ENCODE measurements at places on chromosomes 1 and 21.

- DNase-seq = peak; percentile 26
These were observed 24.9 kb upstream of the GRHL3 start for GRCh38 chr1:24294228-24294672.

GRCh38 chr1:241846862-241847539 is 1.0 kb upstream of the EXO1 start:
- DNase-seq = no peak

GRCh38 chr1:158933621-158934020 is 2.3 kb downstream of the PYHIN1 start:
- DNase-seq = no peak

- peak; percentile 51 for DNase-seq
These were observed 24.5 kb upstream of the RGS1 start for GRCh38 chr1:192550922-192551534.

DNA sequence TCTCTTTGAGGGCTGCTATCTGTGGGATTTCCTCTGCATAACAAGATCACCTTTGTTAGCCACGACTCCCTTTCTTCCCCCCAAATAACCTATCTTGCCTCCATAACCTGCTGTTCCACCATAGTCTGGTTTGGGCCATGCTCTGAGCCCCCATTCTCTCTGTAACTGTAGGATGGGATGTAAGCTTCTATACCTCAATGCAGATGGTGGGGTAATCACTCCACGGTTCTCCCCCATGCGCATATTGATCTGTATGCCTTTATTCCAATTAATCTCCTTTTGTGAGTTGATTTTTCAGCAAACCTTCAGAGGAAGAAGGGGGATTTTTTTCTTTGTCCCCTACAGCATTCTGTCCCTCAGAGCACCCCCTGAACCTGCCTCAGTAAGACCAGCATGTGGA is 170.1 kb upstream of the IRF2BP2 start:
- DNase-seq = no peak

- no peak for DNase-seq
These were observed 63.9 kb downstream of the LYST start for GRCh38 chr1:235802573-235803346.

DNA sequence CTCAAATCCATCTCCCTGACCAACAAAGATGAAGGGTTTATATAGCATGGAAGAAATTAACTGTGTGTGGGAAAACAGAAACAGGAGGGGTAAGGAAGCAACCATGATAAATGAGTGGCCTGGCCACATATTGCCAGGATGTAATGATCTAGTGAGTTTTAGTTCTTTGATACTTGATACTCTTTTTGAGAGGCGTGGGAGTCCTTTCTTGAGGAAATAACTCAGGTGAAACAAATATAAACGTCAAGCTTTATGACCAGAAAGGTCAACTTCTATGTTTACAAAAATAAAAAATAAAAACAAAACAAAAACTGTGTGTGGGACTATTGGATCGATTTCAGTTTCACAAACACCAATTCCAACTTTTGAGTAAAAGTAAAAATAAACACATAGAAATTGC is 860.8 kb upstream of the B3GALT2 start:
- no peak for DNase-seq

GRCh38 chr1:93701629-93702028 is 20.0 kb upstream of the BCAR3 start:
- DNase-seq = peak; percentile 93

GRCh38 chr1:226816576-226816975 is 53.8 kb upstream of the PSEN2 start:
- DNase-seq = peak; percentile 63

DNA sequence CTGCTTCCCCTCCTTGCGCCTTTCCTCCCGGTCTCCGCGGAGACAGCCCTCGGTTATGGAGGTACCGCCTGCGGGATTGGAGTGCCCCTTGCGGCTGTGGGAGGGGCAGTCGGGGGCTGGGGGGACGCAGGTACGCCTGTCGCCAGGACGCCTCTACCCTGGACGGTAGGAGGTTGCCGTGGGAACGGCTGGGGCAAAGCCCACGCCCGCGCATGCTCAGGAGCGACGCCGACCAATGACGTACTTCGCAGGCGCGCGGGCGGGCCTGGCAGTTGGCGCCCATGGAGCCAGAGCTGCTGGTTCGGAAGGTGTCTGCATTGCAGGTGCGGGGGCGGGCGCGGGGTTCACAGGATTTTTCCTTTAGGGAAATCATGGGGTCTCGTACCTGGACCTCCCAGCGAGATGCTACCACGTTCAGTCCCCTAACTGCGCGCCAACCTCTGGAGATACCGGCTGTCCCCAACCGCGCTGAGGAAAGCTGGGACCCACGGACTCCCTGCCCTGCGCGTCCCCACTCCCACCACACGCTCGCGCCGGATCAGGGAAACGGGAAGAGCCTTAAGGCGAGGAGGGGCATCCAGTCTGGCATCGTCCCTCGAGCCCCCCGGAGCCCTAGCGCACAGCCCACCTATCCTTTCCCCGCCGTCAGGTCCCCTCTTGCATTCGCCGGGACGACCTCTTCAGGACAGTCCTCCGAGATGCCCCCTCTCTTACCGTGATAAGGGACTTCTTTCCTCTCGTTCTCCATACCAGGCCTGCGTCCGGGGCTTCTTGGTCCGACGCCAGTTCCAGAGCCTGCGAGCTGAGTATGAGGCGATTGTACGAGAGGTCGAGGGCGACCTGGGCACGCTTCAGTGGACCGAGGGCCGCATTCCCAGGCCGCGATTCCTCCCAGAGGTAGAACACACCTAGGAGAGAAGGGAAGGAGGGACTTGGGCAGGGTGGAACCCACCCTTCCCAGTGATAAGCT is at the start of gene IQCC:
Gene IQCC, plus strand, starts transcription at position 271 of the 970 bp plus-strand sequence. Its CDS starts 11 bp downstream, at position 282.
- DNase-seq = peak; percentile 68

DNA sequence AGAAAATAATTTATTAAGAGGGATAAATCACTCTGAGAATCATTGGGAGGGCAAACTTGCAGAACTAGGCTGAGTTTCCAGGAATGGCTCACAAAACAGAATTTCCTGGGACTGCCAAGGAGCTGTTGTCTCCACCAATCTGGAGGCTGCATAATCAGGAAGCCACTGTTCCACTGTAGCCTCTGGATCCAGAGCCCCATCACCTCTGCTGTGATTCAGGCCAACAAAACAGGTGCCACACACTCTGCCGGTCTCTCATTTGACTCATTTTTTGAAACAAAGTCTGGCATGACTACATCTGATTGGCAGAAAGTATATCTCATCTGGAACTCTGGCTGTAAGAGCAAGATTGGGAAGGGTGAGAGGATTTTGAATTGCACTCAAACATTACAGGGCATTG is 178.9 kb upstream of the C1orf105 start:
- DNase-seq = no peak

DNA sequence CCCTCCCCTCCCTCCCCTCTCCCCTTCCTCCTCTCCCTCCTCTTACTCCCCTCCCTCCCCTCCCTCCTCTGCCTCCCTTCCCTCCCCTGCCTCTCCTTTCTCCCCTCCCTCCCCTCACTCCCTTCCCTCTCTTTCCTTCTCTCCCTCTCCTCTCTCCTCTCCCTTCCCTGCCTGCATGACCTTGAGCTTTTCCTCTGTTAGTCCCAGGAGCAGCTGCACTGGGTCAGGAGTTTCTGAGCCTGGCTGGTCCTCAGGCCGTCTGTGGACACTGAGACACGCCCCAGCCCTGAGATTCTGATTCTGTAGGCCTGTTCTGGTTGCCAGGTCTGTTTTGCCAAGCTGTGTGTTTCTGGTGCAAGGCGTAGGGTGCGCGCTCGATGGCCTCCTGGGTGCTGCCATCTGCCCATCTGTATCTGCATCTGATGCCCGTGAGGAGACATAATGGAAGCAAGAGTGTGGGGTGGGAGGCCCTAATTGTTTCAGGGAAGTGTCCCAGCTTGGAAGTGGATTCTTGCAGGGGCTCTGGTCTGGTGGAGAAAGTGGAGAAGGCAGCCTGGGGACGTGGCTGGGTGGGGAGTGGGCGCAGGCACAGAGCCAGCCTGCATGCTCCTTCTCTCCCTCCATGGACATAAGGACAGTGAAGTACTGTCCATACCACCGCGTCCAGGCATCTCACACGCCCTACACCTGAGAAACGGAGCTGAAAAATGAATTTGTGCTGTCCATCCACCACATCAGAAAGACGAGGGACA is 97.2 kb downstream of the WDR4 start:
- no peak for DNase-seq

DNA sequence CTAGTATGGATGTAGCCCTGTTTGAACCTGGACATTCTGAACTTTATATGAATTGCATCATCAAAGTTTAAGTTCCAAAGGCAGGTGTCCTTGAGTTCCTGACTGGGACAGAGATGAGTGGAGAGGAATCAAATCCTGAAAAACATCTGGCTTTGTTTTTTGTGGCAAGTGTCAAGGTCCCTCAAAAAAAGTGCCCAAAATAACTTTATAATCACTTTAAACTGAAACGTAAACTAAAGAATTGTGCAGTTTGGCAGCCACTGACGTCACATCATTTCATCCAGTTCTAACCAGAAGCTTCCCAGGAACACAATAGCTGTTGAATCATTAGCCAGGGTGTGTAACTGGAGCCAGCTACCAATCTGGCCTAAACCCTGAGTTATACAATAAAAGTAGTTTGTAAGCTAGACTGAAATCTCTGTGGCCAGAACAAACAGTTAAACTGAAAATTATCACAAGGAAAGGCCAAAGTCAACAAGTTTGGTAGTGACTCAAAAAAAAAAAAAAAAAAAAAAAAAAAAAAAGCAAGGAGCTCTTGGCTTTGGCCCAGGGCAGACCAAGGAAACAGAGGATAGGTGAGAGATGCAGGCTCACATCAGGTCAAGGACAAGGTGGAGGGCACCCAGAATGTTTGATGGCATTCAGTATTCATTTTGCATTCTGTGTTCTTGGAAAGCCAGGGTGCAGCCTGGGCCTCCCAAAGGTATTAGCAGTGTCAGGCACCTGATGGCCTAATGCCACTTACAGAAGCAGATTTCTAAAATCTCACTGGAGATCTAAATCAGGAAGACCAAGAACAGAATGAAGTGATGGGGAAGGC is 74.3 kb downstream of the TNFSF18 start:
- no peak for DNase-seq

Measured in kidney capillary endothelial cell (primary cell).